ENCODE measurements at places on chromosomes 2 and 18.

GRCh38 chr2:237358721-237359517 lies 55.0 kb downstream of the COL6A3 start:
- no peak for DNase-seq

- DNase-seq: peak; percentile 22
These were observed 113.3 kb downstream of the KIAA1328 start for GRCh38 chr18:36942264-36942663.

DNA sequence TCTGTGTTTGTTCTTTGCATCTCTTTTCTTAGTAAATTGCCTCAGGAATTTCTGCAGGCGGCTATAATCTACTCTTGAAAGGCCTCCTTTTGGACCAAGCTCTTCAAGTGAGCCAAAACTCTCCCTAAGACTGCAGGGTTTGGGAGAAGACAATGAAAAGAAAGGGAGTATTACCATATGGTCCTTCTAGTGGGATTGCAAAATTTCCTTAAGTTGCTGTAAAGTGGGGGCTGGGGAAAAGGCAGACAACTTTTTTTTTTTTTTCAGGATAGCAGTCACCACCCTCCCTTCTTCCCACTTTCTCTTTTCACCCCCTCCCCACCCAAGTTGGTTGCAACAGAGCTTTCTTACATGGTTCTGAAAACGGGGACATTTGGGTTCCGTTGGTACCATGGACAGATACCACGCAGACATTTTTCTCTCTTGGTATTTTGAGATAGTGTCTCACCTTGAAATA lies 183.7 kb downstream of the FHOD3 start:
- DNase-seq: no peak

DNA sequence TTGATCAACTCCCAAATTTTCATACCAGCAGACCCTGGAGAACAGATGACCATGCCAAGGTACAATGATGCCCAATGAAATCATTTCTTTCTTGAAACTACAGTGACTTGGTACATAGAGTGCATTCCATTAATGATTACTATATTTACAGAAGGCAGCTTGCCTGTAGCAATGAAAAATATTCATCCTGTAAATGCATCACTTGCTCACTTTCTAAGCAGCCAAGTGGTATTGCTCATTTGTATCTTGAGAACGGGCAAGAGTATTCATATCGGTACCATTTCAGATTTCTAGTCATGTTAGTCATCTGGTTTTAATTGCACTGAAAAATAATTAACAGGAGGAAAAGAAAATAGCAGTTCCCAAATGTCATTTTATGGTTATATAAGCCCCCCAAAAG lies 59.6 kb downstream of the VIL1 start:
- no peak for DNase-seq

- no peak for DNase-seq
These were observed 29.1 kb downstream of the TMEM131 start for GRCh38 chr2:97966545-97967215.

- DNase-seq: no peak
These were observed 236.0 kb upstream of the SPHKAP start for GRCh38 chr2:228417526-228417925.

GRCh38 chr2:105570757-105571156 lies 171.9 kb upstream of the FHL2 start:
- no peak for DNase-seq

DNA sequence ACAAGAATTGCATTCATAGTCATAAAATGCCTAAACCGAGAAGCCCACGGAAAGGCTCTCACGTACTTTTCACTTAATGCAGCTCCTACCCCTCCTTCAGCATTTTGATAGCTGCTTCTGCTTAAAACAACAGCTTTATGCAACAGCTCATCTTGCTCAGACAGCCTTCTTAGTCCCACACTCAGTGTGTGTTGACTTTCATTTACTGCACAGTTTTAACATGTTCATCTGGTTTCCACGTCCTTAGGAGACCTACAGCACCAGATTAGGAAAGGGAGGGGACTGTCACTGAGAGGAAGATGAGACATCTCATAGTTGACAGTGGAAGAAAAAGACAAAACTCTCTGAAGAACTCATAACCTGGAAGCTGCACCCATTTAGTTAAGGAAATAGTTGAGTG lies 435.4 kb downstream of the SETBP1 start:
- DNase-seq: no peak

DNA sequence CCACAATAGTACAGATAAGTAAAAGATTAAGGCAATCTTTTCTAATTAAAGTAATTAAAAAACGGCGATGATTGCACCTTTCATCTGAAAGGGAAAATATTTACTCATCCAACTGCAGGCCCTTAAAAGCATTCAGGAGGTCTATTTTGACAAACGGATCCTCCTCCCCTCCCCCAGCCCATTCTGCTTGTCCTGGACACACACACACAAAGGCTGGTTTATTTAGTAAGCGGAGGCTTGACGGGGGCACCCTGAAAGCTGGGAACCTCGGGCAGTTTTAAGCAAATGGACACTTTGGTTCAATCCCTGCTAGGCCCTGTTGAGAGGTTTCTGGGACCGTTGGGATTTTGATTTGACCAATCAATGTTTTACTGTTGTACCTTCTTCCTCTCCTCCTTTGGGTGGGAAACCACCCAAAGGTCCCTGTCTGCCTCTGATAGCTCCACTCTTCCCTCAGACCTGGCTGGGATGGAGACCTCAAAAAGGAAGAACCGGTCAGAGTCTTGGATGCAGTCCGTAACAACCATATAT lies 135.8 kb upstream of the HAAO start:
- DNase-seq: no peak

- no peak for DNase-seq
These were observed 540.5 kb downstream of the SATB2 start for GRCh38 chr2:198917275-198917674.

DNA sequence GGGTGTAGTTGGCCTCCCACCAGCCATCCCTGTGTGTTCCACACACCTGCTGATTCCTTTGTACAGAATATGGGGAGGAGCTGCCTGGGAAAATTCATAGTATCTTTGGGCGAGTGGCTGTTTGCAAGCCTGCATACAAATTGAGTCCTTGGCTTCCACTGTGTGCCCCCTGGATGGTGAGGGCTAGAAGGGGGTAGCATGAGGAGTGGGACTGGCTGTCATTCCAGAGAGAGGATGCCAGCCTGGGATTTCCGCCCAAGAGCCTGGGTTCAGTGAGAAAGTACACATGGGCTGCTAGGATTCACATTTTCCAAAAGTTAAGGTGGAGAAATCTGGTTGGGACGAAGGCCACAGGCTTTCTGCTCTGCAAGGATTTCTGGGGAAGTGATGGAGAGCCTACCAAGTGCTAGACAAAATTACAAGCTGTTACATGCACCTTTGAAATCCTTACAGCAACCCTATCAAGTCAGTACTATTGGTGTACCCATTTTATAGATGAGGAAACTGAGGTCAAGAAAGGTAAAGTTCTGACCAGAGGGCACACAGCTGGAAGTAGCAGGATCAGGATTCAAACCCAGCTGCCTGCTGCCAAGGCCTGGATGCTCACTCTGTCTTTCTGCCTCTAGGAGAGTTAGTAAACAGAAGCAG lies 606 bp upstream of the TOGARAM2 start:
- no peak for DNase-seq

DNA sequence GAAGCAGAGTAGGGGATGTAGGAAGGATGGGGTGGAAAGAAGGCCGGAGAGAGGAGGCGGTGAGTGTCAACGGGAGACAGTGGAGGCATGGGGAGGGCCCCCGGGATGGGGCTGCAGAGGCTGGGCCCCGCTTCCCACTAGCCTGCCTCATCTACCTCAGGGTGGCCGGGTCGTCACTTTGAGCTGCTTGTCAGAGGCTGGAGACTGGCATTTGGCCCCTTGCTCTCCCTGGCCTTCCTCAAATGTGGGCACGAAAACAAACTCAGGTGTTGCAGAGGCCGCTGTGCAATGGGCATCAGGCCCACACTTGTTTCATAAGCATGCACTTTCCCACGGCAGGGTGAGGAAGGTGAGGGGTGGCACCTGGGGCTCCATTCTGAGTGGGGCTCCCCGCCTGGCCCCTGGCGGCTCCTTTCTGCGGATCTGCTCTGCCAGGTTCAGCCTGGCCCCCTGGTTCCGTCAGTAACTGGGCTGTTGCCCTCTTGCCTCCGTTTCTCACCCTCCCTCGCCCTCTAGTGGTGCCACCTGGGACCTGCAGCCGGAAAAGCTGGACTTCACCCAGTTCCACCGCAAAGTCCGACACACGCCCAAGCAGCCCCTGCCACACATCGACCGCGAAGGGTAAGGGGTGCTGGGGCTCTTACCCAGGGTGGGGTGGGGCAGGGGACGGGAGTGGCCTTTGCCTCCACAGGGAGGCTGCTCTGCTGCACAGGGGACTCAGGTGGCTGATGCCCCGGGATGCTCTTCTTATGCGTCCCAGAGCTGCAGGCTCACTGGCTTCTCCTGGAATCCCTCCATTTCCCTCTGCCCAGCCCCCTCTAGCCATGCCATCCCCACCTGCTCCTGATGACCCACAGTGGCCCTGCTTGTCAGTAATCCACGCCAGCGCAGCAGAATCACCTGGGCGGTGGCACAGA lies 125.4 kb downstream of the CTIF start:
- peak; percentile 52 for DNase-seq

DNA sequence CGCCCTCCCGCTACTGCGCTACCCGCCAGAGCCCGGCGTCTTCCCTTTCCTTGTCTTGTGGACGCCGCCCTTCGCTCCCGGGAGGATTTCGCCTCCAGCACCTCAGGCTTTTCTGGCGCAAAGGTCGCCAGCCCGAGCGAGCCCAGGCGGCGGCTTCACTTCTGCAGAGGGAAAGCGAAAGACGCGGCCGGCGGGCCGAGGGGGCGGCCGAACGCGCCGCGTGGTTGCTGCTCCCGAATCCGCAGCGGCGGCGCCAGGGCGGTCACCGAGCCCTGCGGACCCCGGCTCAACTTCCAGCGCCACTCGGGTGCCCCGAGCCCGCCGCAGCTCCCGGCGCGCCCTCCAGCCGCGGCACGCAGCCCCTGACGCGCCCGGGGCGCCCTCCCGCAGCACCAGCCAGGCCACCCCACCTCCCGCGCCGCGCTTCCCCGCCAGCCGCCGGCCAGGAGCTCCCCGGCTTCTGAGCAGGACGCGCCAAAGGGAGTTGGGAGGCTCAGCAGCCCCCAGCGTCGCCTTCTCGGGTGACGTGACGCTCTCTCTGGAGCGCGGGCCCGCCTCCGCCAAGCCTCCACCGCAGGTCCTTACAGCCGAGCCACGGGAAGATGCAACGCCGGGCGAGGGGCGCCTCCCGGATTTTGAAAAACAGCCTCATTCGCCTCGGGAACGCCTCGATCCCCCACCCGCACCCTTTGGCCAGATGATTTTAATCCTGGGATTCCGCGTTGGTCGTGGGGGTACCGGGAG lies 84.9 kb upstream of the EPB41L3 start:
- DNase-seq: peak; percentile 22
